Motor neuron (in vitro differentiated cells): ENCODE measurements at places on chromosomes 3 and 15. TPM values are rescaled to one million over a fixed set of nuclear protein-coding genes. Genes with fewer than 3 reads are reported as not detected.

DNA sequence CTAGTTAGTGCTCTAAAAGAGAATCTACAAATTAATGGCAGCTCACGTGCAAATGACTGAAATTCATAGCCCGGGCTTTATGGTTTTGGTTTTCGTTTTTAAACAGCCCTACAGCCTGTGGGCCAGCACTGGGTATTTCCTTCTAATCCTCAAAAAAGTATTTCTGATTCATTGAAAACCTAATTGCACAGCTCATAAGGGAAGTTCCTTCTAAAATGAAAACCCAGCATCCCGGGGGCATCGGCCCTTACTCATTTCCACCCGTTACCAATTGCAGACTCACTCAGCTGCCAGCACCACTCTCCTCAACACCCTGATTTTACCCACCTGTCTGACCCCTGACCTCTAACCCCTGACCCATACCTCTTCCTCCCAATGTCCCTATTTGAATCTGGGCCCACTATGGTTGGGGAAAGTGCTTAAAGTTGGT lies 59.5 kb upstream of the ZNF148 start:
- ATAC-seq, result no peak

DNA sequence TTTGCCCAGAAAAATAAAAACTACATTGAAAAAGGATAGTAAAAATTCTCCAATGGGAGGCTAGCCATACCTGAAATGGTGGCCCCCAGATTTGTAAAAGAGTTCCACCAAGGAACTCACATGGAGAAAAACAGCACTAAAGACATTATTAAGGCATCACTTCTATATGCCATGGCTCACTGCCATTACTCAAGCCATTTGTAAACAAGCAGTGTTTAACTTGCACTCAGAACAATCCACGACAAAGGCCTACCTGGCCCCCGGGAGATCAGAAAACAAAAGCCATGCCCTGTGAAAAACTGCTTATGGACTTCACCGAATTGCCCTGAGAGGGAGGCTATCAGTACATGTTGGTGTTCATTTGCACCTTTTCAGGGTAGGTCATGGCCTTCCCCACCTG lies 19.6 kb downstream of the CCR8 start:
- ATAC-seq, result no peak

DNA sequence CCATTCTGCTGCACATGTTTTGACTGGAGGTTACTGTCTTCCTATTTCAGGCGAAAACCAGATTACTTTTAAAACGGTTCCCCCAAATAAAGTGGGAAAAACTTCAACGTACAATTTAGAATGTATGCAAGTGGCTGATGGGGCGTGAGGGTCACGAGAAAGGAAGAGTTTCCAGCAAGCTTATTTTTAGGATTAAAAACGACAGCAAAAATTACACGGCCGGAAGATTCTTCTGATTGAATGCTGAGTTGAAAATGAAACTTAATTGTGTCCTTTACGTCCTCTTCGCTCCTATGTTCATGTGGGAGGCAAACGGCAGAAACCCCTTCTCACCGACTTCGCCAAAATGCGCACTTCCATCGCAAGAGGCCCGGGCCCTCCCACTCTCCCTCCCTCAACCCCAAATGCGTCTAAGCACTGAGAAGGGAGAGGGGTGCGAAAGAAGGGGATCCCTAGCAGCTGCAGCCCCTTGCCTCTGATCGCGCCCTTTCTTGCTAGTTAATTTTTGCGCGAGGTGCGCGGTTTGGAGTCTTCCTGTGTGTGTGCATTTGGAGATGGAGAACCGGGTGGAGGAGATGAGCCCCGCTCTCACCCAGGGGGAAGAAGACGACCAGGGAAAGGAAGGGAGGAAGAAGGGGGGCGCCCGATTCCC lies 656 bp downstream of the CD47 start:
- ATAC-seq, result no peak

DNA sequence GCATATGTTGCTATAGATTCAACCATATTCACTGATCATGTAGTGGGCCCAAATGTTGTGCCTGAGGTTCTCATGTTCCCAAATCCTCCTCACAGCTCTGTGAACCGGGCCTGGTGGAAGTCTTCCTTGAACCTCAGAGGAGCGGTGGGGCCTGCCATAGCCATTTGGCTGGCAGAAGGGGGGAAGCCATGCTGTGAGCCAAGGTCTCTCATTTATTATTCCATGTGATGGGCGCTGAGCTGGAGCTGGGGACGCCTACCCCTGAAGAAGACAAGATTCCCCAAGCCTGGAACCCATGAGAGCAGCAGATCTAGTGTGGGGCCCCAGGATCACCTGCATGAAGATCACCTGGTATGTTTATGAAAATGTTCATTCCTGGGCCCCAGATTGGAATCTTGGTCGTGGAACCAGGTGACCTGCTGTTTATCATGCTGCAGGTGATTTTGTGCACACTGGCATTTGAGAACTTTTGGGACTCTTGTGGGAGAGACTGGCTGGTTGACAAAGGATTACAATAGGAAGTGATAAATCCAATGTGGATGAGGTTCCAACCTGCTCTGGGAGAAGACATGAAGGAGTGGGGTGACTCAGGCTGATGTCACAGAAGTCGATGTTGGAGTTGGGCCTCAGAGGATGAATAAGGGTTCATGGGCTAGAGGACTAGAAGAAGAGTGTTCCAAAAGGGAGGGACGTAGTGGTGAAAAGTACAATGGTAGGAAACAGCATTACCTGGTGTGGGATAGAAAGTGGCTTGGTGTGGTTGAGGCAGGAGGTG lies 102.1 kb downstream of the ASB7 start:
- ATAC-seq, result no peak

DNA sequence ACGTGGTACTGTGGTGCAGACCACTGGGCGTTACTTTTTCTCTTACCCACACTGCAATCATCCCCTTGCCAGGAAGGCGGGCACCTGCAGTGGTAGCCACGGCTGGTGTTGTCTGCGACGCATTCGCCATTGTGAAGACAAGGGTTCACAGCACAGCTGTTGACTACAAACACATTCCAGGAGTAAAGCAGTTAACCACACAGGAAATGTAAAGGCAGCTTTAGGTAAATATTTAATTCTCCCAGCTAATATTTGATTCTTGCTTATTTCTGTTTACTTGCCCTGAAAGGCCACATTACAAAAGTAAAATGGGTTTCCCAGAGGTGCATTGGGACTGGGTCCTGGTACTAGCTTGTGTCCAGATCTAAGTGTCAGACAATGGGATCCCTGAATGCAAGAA lies 45.4 kb downstream of the HEG1 start:
- no peak for ATAC-seq

DNA sequence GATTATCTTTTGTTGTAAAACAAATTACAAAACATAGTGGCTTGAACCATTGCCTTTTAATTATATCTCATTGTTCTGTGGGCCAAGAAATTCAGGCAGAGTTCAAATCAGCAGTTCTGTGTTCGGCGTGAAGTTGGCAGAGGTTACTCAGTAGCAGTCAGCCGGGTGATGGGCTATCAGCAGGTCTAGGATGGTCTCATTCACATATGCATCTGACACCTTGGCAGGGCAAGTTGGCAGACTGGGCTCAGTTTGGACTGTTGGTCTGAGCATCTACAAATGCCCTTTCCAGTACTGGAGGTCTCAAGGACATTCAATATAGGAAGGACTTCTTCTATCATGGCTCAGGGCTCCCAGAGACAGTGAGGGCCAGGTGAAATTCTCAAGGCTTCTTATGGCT lies 51.2 kb upstream of the ITGA11 start:
- no peak for ATAC-seq

DNA sequence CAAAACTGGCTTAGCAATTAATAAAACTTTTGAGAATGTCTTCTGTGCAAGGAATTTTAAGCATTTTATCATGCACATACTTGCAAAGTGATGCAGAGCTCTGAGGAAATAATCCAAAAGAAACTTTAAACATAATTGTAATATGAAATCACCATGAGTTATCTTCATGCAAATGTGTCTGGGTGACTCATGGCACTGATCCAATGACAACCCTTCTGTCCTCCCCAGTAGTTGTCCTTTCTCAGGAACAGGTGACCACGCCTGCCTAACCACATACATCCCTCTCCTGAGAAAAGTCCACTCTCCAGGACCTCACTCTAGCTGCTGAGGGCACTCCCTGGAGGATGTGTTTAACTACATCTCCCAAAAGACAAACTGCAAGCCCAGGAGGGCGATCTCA lies 530.6 kb upstream of the IL12A start:
- ATAC-seq, result peak; percentile 30

GRCh38 chr15:85097725-85098124 lies 116.1 kb downstream of the PDE8A start:
- no peak for ATAC-seq

DNA sequence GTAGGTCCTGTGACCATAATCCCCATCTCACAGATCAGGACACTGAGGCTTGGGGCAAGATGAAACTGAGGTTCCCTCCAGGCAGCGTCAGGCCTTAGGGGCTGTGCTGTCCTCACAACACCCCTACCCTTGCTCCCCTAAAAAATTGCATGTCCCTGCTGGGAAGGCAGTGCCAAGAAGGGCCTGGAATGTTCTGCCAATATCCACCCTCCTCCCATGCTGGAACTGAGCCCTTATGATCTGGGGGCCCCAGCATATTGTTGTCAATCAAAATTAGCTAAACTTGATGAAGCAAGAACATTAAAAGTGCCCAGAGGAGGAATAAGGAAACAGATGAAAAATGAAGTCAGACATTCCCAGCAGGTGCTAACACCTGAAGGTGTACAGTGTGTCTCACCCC lies 13.4 kb upstream of the RTP3 start:
- ATAC-seq, result no peak

GRCh38 chr15:58440158-58440910 lies 8.5 kb downstream of the LIPC start:
- ATAC-seq, result no peak

ROBO1 gene
- 45.0 and 56.0 TPM in 2 replicates for total RNA-seq

GOLGA6L7 gene
- 0.27 and 0.52 TPM in 2 replicates for total RNA-seq

TRIM42 gene
- total RNA-seq, result 0.14 and 0.23 TPM in 2 replicates

CADM2 gene
- total RNA-seq, result 0.15 and 0.27 TPM in 2 replicates

RHCG gene
- total RNA-seq, result not detected in 2 replicates

TRH gene
- total RNA-seq, result 3.9 and 4.0 TPM in 2 replicates

DPPA2 gene
- 0.18 and 0.21 TPM in 2 replicates for total RNA-seq

CCR1 gene
- total RNA-seq, result 0.10 and 0.22 TPM in 2 replicates

ROPN1B gene
- 0.49 and 1.9 TPM in 2 replicates for total RNA-seq
